Effector CD4-positive, alpha-beta T cell (primary cell): ENCODE measurements at places on chromosomes 16 and 17.

- no peak for DNase-seq
Measured at GRCh38 chr17:50657627-50658026, 22.9 kb downstream of the ABCC3 start.

DNA sequence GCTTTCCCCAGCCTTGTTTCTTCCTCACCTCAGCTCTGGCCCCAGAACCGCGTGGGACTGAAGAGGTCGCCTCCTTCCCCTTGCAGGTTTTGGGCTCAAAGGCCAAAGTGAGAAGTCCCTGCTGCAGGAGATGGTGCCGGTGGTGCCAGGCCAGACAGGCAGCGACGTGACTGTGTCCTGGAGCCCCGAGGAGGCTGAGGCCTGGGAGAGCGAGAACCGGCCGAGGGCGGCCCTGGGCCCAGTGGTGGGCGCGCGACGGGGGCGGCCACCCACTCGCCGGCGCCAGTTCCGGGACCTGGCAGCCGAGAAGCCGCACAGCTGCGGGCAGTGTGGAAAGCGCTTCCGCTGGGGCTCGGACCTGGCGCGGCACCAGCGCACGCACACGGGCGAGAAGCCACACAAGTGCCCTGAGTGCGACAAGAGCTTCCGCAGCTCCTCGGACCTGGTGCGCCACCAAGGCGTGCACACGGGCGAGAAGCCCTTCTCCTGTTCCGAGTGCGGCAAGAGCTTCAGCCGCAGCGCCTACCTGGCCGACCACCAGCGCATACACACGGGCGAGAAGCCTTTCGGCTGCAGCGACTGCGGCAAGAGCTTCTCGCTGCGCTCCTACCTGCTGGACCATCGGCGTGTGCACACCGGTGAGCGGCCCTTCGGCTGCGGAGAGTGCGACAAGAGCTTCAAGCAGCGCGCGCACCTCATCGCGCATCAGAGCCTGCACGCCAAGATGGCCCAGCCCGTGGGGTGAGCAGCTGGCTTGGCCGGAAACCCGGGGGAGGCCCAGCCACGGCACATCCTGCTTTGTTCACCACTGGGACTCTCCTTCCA is 6.0 kb downstream of the ZNF213 start:
- no peak for DNase-seq

- DNase-seq, result peak; percentile 58
Measured at GRCh38 chr17:74862108-74862901, 2.6 kb upstream of the GRIN2C start.

DNA sequence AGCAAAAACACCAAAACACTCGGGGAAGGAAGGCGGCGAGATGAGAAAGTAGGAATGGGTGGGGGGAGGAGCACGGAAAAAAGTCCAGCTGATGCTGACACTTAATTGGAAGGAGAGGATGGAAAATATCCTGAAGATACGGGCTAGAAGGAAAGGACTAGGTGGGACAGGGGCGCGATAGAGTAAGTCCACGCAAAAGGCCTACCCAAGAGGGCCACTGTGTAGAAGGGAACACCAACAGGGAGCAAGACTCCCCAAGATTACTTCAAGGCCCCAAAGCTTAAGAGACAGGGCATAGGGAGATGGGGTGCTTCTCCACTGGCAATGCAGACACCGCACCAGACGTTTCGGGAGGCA is 736 bp downstream of the APPBP2 start:
- DNase-seq, result no peak

DNA sequence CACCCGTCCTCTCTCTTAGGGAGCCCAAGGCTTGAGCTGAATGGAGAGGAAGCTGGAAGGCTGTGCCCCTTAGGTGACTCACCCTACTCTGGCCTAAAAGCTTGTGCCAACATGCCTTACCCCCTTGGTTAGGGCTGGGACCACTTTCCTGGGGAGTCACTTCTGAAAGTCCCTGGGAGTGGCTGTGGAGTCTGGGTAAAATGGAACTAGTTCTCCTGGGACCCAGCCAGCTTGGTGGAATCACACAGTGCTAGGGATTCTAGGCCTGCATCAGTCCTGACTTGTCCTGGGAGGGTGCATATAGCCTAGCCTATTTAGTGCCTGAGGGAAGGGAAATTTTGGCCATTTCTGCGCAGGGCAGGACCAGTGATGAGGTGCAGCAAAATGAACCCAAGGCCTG is 10.5 kb downstream of the MMP28 start:
- no peak for DNase-seq

DNA sequence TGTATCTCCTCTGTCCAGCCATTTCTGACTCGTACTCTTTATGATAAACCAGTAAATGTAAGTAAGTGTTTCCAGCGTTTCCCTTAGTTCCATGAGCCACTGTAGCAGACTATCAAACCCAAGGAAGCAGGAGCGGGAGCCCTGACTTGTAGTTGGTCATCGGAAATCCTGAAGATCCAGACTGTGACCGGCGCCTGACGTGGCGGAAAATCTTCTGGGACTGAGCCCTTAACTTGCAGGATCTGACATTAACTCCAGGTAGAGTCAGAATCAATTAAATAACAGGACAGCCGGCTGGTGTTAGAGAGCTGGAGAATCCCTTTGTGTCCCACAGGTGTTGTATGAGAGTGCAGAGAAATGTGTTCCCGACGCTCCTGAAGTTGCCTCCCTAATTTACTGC is 4.0 kb downstream of the GLOD4 start:
- no peak for DNase-seq

- no peak for DNase-seq
Measured at GRCh38 chr17:64200080-64201032, 62.7 kb downstream of the TEX2 start.

GRCh38 chr17:46194393-46195216 is 1.4 kb upstream of the KANSL1 start:
- peak; percentile 67 for DNase-seq

- no peak for DNase-seq
Measured at GRCh38 chr16:27779641-27780164, 229.8 kb downstream of the KATNIP start.

- DNase-seq, result no peak
Measured at GRCh38 chr16:30533748-30534367, 800 bp downstream of the ZNF747 start.

GRCh38 chr17:52383493-52384100 is 225.1 kb upstream of the CA10 start:
- DNase-seq, result no peak

DNA sequence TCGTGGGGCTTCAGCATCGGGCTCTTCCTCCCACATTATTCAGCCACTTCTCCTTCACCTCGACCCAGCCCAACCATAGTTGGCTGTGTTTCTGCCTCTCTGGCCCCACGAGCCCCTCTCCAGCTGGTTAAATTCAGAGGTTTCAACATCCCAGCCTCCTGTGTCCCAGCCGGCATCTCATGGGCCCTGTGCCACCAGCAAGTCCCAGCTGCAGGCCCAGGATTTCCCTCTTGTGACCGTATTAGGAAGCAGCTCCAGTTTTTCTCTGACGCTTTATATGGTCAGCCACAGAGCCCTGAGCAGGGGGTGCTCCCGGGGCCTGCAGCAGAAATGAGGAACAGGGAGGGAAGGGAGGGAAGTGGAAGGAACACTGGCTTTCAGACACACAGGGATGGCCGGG is 27.4 kb downstream of the MYH11 start:
- DNase-seq, result no peak

DNA sequence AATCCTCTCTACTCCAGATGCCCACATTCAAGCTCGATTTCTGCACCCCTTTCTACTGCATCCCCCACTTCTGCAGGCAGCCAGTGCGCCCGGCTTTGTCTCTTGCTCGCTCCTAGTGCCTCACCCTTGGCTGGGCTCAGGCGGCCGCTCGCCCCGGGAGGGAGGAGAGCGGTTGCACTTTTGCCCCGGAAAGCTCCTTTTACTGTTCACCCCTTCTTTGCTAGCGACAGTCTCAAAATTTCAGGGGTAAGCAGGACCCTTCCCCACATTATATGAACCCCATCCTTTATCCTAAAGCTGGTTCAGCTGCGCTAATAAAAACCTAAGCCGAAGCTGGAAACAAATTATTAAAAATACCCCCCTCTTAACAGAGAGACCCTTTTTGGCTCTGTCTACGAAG is 1.0 kb downstream of the HOXB5 start:
- DNase-seq, result no peak

DNA sequence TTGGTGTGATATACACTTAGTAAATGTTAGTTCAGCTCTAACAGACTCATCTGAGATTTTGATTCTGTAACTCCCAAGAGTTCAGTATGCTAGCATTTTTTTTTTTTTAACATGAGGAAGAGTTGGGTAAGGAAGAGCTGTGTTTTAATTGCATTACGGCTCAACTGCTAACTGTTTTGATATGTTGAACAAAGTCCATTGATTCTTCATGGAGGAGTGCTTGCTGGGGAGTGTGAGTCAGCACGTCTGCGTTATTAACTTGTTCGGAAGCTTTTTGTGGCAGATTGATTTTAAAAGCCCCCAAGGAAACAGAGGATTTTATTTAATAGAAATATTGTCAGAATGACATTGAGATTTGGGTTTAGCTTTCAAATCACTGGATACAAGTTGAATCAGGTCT is 45.8 kb downstream of the PITPNC1 start:
- no peak for DNase-seq

DNA sequence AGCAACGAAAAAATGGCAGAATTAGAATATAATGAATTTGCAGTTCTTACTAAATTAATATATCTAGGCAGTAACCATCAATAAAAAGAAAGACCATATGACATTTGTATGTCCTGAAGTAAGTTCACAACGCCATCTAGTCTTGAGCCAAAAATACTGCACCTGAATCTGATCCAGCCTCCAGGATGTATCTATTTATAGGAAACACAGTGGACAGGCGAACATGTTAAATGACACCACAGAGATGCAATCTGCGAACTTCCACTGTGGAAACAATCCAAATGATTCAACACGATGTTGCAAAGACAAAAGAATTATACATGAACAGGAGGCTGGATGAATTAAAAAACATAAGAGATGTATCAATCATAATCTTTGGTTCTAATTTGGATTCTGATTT is 197.6 kb downstream of the CDH13 start:
- no peak for DNase-seq

DNA sequence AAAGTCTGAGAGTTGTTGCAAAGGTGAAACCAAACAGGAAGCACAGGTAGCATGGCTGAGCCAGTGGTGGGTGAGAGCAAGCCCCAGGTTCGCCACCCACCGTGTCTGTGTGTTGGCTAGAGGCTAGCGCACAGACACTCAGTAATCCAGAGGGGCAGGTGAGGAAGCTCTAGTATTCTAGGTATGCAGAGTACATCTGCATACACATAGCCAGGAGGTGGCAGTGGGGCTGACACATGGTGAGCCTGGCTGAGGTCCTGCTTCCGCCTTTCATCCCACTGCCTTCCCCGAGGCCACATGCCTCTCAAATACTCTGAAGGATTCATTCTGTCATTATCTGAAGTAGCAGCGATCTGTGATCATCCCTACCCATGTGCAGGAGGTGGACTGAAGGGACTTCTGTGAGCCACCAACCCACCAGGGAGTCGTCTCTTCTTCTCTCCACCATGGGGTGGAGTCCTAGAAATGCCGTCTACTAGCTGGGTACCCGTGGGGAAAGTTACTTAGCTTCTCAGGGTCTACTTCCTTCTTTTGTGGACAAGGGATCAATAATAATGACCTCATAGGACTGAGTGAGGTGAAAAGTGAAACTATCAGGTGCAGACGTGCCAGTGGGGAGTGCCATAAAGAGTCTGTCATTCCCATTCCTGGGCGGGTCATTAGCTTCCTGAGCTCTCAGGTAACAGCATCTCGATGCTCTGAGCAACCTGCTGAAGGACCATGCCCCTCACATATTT is 36.0 kb upstream of the ICAM2 start:
- no peak for DNase-seq

DNA sequence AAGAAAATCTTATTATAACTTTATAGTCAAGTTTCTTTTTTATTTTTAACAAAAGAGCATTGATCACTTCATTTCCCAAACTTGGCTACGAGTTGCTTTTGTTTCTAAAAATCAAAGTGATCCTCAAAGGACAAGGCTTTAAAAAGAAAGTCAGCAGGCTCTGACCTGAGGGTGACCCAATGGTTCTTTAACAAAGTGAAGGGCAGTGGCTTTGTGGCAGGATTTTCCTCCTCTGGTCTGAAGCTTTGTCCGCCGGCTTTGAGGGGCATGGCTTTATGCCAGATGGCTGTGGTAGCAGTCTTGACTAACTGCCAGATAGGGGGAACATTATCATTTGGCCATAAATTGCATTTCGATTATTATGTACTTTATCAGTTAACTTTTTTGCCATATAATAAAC is 28.5 kb downstream of the IQCK start:
- DNase-seq, result no peak

DNA sequence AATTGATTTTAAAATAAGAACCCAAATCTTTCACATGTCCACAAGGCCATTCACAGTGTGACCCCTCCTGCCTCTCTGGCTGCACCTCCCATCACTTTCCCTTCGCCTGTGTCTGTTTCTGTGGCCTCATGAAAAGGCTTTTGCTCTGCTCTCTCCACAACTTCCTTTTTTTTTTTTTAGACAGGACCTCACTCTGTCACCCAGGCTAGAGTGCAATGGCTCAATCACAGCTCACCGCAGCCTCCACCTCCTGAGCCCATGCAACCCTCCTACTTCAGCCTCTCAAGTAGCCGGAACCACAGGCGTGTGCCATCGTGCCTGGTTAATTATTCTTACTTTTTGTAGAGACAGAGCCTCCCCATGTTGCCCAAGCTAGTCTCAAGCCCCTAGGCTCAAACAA is 197.1 kb downstream of the ABCC12 start:
- DNase-seq, result no peak

DNA sequence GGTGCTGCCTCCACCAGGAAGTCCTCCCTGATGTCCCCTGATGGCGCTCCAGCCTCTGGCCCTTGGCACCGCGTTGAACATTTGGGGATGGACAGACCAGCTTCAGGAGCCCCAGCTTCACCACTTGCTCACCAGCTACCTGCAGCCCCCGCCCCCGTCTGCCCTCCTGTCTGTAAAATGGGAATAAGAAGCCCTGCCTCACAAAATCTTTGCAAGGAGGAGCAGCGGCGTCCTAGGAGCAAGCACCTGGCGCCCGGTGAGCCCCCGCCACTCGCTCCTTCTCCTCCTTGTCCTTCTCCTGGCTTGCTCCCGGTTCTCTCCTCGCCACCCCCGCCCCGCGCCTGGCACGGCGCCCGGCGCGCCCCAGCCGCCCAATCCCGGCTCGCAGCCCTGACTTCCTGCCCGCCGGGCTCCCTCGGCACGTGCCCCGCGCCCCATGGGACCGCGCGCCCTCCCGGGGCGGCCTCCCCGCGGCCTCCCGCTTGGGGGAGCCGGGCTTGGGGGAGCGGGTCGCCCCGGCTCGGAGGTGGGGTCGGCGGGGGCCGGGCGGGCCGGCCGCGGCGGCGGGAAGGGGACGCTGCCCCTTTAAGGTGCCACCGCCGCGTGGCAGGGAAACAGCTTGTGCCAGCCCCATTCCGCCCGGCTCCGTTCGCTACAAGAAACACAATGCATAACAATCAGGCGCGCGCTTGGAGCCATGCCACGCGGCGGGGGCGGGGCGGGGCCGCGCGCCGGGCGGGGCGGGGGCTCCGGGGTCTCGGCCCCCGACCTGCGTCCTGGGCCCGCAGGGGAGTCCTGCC is 9.1 kb upstream of the PPP1R1B start:
- DNase-seq, result peak; percentile 30

- DNase-seq, result no peak
Measured at GRCh38 chr16:22023505-22023904, 15.6 kb downstream of the MOSMO start.

- DNase-seq, result peak; percentile 63
Measured at GRCh38 chr17:7886227-7887037, 2.2 kb upstream of the CHD3 start.
